ENCODE measurements at places on chromosomes 5 and 9.

GRCh38 chr9:2872250-2872930 is 28.5 kb upstream of the PUM3 start:
- no peak for DNase-seq

- DNase-seq = no peak
These were observed 12.3 kb downstream of the F2RL1 start for GRCh38 chr5:76831110-76831452.

GRCh38 chr5:107388141-107388861 is 282.4 kb downstream of the EFNA5 start:
- no peak for DNase-seq

DNA sequence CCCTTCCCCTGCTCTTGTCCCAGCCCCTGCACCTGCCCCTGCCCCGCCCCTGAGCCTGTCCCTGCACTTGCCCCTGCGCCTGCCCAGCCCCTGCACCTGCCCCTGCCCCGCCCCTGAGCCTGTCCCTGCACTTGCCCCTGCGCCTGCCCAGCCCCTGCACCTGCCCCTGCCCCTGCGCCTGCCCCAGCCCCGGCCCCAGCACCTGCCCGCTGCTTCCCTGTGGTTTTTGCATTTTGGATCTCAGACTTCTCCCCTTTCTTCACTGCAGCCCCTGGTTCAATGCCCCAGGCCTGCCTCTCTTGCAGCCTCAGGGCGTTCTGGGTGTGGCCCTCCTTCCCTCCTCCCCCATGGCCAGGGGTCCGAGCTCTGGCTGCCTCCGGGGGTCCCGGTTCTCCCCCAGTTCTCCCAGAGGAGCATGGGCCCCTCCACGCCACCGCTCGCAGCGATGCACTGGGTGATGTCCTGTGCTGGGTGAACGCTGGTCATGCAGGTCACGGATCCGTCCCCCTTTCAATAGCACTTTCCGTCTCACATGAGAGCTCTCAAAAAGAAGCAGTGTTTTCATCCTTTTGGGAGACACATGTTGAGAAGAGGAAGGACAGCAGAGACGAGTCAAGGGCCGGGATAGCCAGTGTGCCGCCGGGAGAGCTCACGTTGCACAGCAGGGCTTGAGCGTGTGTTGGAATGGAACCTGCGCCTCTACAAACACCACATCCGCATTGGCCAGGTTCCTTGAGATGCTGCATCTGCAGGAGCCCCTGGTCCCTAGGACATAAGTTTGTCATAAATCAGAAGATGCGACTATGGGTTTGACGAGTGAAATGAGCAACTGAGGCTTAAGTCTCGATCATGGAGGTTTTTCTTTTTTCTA is 44.0 kb upstream of the IRX4 start:
- DNase-seq = no peak

- DNase-seq = no peak
These were observed 351.8 kb upstream of the WWC1 start for GRCh38 chr5:167939686-167940085.

- DNase-seq = no peak
These were observed 36.9 kb upstream of the ADAMTS16 start for GRCh38 chr5:5103245-5103644.

GRCh38 chr9:114725930-114726329 is 43.9 kb upstream of the TEX48 start:
- DNase-seq = no peak

DNA sequence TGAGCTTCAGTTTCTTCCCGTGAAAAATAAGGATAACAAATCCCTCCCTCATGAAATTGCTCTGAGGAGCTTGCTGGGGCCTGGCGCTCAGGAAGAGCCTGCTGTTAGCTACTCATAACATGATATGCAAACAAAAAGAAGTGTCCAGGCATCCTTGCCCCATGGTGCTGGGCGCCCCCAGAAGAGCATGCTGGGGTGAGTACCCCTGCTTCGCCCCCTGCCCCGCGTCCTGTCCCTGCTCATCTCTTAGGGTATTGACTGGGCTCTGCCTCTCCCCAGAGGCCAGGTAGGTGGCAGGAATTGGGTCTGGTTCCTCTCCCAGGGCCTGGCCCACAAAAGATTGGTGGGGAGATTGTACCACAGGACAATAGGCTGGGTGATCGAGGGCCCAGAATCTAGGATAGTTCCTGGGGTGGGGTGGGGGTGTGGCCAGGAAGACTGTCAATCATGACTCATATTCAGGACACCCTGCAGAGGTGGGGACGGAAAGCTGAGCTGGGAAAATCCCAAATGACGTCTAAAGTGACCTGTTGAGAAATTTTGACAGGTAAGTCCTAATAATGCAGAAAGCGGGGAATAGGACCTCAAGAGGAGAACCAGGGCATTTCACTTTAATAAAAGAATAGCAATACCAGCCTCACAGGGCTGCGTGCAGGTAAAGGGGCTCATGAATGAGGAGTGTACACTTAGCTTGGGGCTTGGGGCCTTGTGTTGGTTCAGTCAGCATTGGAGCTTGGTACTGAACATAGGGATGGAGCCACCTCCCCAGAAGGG is 8.9 kb downstream of the PITX1 start:
- no peak for DNase-seq

Data from iPS DF 19.7 (cell line).